A549 treated with RU486 at 1 μM for 4 hours (cell line): ENCODE measurements at places on chromosomes 2 and 18. TPM values are rescaled to one million over a fixed set of nuclear protein-coding genes. Genes with fewer than 3 reads are reported as not detected.

Gene ANO7
- total RNA-seq: 1.7 to 2.7 TPM (median 1.9 TPM) in 5 replicates

Gene ACP1
- 192 to 265 TPM (median 199 TPM) in 5 replicates for total RNA-seq

Gene NPC1
- total RNA-seq: 72.0 to 111 TPM (median 92.2 TPM) in 5 replicates

Gene SLC25A52
- total RNA-seq: not detected in 5 replicates

Gene ANKRD29
- 9.3 to 13.5 TPM (median 13.3 TPM) in 5 replicates for total RNA-seq
